MCF 10A (cell line): ENCODE measurements at places on chromosomes 13 and 19.

DNA sequence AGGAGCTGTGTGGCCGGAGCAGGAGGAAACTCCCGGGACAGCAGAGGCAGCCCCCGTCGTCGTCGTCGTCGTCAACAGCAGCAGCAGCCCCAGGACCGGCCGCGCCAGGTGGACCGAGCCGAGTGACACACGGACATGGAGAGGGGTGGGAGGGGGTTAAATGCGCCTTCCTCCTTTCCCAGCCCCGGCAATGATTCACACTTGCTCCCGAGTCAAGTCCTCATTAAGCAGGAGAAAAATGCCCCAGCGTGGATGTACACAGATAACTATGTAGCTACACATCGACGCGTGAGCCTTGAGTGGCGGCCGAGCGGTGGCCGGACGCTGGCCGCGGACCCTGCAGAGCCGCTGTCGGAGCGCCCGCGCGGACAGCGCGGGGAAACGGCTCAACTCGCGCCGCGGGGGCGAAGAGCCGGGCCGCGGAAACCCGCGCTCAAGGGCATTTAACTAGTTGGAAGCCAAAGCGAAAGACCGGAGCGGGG, 645 bp downstream of the UBL3 start:
- peak; percentile 64 for DNase-seq

GRCh38 chr13:102658660-102659059, 36.2 kb downstream of the METTL21C start:
- DNase-seq, result no peak

GRCh38 chr13:89897681-89898080, 1449.8 kb upstream of the MIR17HG start:
- DNase-seq, result no peak

DNA sequence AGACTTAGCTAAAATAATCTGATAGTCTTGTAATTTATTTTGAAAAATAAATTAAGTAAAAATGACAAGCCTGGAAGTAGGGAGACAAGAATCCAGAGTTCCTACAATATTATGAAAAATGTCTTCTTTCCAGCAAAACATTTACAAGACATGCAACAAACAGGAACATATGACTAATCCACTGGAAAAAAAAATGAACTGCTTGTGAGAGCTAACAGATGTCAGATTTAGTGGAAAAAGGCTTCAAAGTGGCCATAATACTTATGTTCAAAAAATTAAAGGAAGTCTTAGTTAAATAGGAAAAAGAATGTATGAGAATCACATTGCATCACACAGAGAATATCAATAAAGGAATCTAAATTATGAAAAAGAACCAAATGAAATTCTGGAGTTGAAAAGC, 2082.0 kb upstream of the PCDH20 start:
- DNase-seq, result no peak

DNA sequence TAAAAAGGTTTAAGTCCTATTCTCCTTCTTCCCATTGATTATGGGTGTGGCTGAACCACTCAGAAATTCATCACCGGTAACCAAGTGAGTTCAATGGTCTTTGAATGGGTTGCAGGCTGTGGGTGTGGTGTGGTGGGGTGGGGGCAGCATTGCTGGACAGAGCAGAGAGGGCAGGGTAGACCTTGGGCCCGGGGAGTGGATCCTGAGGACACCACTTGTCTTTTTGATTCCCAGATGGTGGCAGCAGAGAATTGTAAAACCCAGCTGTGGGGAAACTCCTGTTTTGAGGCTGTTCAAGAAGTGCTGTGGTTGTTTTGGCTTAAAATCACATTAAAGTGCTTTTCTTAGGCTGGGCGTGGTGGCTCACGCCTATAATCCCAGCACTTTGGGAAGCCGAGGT, 45.8 kb upstream of the RGCC start:
- peak; percentile 59 for DNase-seq

DNA sequence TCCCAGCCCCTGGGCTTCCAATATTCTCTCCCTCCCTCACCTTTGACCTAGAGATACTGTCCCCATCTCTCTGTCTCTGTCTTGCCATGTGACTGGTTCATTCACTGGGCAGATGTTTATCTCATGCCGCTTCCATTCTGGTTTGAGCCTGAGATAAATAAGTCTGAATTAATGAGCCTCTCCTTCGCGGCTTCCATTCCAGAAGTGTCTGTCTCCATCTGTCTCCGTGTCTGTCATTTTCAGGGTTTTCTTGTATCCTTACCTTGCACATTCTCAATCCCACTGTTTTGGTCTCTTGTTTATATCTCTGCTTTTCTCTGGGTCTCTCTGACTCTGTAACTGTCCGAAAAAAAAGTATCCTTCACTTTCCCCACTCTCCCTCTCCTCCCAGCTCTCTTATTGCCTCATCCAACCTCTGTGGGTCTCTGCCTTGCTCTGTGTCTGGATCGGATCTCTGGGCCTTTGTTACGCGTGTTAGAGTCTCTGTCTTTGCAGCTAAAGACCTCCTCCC, 4.3 kb downstream of the SPHK2 start:
- no peak for DNase-seq

GRCh38 chr13:113207460-113207859, 1.0 kb downstream of the PCID2 start:
- DNase-seq, result no peak

DNA sequence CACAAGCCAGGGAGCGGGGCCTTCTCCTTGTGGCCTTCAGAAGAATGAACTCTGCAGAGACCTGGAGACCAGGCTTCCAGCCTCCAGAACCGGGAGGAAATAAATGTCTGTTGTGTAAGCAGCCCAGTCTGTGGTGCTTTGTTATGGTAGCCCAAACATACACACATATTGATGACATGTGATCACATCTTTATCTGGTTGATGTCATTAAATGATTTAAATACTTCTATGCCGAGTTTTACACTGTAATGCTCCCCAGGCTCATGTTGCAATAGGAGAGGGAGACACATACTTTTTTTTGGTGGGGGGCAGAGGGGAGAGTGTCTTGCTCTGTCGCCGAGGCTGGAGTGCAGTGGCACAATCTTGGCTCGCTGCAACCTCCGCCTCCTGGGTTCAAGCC, 188.0 kb upstream of the IRS2 start:
- DNase-seq, result no peak

DNA sequence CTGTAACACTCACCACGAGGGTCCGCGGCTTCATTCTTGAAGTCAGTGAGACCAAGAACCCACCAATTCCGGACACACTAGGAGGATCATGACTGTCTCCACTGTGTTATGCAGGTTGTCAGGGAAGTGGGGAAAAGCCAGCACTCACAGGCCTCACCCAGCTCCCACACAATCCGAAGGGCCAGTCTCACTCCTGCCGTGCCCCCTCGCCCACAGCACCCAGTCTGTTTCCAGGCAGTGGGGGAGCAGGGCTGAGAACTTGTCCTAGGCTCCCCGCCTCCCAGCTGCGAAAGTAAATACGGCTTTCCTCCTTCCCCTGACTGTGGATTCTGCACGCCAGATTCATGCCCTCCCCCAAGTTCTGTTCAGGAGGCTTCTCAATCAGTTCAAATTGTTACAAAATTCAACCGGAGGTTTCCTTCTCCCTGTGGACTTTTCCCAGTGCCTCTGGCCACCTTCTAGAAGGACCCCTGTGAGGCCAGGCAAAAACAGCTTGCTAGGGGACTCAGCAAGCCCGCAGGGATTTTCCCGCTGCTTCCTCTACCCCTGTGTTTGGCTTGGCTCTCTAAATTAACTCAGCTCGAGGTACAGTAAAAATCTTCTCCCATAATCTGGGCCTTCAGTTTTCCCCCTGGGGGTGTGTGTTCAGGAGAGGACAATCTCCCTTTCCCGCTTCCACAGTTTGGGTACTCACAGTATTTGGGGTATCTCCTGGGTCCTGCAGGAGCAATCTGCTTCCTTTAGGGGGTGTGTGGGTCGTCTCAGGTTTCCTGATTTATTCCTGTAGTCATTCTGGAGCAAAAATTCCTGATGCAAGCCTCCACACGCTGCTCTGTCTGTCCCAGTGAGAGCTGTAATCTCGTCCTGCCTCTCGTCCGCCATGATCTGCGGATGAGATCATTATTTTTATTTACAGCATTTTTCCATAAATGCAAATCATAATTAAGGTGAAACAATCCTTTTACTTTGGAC, 899.8 kb downstream of the GPC5 start:
- DNase-seq, result no peak

GRCh38 chr19:48982280-48982679, 10.8 kb downstream of the GYS1 start:
- no peak for DNase-seq

- DNase-seq, result no peak
Measured at GRCh38 chr19:41410336-41411054, 12.9 kb downstream of the BCKDHA start.

- DNase-seq, result peak; percentile 99
Measured at GRCh38 chr19:38004521-38005223, 97.7 kb downstream of the SIPA1L3 start.

- no peak for DNase-seq
Measured at GRCh38 chr13:82370316-82370715, 1512.0 kb downstream of the SLITRK1 start.

- DNase-seq, result no peak
Measured at GRCh38 chr19:7979011-7979410, 26.4 kb downstream of the ELAVL1 start.

DNA sequence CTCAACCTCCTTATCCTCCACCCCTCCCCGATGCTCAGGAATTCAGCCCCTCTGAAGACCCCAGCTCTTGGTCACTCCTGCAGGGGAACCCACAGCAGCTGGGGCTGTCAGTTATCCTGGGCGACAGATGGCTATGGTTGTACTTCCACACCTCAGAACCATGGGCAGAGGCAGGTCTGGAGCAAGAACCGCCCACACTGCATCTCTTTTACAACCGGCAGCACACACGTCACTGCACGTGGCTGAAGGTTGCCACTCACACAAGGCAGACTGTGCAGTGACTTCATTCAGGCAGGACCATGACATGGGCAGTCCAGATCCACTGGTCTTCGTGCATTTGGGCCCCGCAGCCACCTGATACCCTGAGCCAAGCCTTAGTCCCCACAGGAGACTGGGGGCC, 21.5 kb upstream of the SDHAF1 start:
- DNase-seq, result no peak

DNA sequence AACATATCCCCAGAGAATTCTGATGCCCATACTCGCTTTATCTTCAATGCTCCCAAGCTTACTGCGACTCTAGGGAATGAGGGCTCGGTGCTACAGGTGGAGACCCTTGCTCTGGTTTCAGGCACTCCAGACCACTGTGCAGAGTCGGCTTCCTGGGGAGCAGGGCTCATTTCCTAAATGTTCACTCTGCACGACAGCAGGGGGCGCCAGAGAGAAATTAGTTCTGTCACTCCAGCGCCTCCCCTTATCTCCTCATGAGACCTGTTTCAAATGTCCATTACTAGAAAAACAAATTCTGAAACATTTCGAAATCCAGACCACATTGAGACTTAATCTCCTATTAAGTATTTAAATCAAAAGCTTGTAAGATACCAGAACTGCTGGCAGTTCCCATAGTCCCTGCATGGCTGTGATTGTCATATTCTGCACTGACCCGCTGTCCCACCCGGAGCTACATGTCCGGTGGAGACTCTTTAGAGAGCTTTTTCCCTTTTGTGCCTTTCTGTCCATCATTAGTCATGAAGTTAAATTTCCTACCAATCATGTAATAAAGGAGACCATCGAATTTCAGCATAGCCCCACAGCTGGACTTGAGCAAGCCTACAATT, 22.4 kb downstream of the EPSTI1 start:
- DNase-seq, result peak; percentile 86
